Neural progenitor cell (in vitro differentiated cells): ENCODE measurements at places on chromosomes 5 and 9. TPM values are rescaled to one million over a fixed set of nuclear protein-coding genes. Genes with fewer than 3 reads are reported as not detected.

ZDHHC21 gene
- 14.4 and 22.5 TPM in 2 replicates for total RNA-seq

- no peaks in the 10 kb centered on the region for H3K27me3 ChIP-seq
- H3K36me3 ChIP-seq = peaks cover 6% of the 10 kb centered on the region
- H3K4me3 ChIP-seq = no peak overlapping the region
- DNase-seq = no peak
- no peak overlapping the region for H3K27ac ChIP-seq
These were observed 29.3 kb upstream of the RPS23 start for GRCh38 chr5:82307451-82307850.

DNA sequence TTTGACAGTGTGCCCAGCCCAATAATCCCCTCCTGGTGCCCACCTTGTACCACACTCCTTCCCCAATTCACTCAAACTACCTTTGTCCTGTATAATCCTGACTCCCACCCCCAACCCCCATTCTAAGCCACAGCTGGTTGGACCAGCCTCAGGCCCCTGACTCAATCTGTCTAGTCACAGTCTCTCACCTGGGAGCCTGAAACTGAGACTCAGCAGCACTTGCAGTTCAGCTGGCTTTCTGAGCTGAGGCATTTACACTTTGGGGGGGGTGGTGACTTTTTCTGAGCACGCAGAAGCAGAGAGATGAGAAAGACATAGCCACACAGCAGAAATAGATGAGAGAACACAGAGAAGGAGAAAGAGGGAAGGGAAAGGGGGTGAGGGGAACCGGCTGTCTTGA is 247.3 kb downstream of the MAN2A1 start:
- no peak overlapping the region for H3K4me3 ChIP-seq
- no peak for DNase-seq
- H3K27ac ChIP-seq = no peak overlapping the region
- peaks cover 5% of the 10 kb centered on the region for H3K4me1 ChIP-seq

ZNF462 gene
- total RNA-seq = 81.8 and 93.4 TPM in 2 replicates

FBXO10 gene
- 13.4 and 28.2 TPM in 2 replicates for total RNA-seq

- H3K4me3 ChIP-seq = no peak overlapping the region
- DNase-seq = no peak
- H3K4me1 ChIP-seq = peaks cover under 1% of the 10 kb centered on the region
- no peak overlapping the region for H3K27ac ChIP-seq
These were observed 22.6 kb upstream of the MEGF9 start for GRCh38 chr9:120736881-120737280.

WWC1 gene
- 6.3 and 6.7 TPM in 2 replicates for total RNA-seq

SLCO6A1 gene
- total RNA-seq = 0.51 and 2.1 TPM in 2 replicates

DNA sequence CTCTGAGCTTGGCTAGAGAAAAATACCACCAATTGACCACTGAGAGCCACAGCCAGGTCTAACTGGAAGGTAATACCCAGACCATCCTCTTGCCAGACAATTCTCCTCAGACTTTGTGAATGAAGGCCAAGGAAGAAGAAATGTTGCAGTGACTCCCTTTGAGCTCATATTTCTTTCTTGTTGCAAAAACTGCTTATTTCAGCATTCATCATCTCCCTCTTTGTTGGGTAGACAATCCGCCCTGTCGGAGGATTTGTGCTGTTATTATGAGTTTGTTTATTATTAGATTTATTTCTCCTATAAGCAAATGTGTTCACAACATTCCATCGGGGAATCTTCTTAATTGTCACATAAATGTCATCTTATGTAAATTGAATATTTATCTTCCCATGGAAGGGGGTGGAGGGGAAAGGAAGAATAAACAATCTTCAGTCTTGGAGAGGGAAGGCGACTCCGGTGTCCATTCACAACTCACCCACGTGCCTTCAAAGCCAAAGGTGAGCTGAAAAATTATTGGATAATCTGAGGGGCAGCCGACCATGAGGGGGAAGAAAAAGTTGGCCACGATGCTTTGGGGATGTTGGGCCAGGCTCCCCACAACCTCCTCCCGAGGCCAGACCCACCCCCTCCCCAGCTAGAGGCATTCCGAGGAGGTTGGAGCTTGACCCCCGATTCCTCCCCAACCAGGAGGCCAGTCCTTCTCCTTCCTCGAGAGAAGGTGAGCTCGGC is 1.8 kb upstream of the JADE2 start:
- no peak for DNase-seq
- no peaks in the 10 kb centered on the region for H3K36me3 ChIP-seq
- peaks cover 60% of the 10 kb centered on the region for H3K27me3 ChIP-seq
- H3K4me3 ChIP-seq = peak overlapping the region; percentile 67
- H3K27ac ChIP-seq = no peak overlapping the region
- peaks cover 15% of the 10 kb centered on the region for H3K4me1 ChIP-seq

F2R gene
- 48.5 and 53.8 TPM in 2 replicates for total RNA-seq

DNA sequence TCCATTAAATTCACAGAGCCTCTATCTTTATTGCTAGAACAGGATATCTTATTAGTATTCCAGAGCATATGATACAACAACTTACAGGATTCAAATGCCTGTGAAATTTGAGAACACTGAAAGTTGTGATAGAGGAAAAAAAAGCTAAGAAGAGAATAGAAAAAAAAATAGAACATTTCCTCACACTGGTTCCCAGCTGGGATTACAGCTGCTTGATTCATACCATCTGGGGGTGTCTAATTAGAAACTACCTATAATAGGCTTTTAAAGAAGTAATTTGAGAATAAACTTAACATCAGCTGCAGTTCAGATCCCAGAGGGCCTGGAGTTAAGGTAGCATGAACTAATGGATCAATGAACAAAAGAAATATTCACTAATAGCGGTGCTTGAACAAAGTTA is 922.0 kb downstream of the CDH12 start:
- H3K27ac ChIP-seq = no peak overlapping the region
- H3K4me1 ChIP-seq = no peaks in the 10 kb centered on the region
- H3K36me3 ChIP-seq = no peaks in the 10 kb centered on the region

DNA sequence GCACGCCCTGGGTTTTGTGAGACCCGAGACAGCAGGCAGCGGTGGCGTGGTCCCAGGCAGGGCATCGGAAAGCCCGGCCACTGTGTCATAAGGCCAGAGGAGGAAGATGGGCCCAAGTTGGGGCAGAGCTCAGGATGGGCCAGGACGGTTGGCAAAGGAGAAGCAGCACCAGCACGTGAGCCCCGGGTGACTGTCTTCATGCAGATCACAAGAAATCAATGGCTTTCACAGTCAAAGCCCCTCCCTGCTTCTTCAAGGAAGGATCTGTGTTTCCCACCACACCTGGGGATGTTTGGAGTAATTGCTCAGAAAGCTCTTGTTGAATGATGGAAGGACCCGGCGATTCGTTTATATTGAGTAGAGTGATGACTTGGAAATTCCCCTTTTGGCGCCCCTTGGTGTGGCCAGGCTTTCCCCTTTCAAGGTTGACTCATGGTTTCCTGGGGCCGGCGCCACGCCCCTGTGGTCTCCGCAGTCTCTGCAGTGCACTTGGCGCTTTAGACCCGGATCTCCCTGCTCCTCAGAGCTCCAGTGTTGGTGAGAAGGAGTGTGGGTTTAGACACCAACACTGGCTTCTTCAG is 52.1 kb downstream of the IL31RA start:
- no peak overlapping the region for H3K27ac ChIP-seq
- no peak overlapping the region for H3K4me3 ChIP-seq
- H3K36me3 ChIP-seq = no peaks in the 10 kb centered on the region
- H3K27me3 ChIP-seq = no peaks in the 10 kb centered on the region
- no peak for DNase-seq
- no peaks in the 10 kb centered on the region for H3K4me1 ChIP-seq

MORN5 gene
- 1.7 and 3.7 TPM in 2 replicates for total RNA-seq

DNA sequence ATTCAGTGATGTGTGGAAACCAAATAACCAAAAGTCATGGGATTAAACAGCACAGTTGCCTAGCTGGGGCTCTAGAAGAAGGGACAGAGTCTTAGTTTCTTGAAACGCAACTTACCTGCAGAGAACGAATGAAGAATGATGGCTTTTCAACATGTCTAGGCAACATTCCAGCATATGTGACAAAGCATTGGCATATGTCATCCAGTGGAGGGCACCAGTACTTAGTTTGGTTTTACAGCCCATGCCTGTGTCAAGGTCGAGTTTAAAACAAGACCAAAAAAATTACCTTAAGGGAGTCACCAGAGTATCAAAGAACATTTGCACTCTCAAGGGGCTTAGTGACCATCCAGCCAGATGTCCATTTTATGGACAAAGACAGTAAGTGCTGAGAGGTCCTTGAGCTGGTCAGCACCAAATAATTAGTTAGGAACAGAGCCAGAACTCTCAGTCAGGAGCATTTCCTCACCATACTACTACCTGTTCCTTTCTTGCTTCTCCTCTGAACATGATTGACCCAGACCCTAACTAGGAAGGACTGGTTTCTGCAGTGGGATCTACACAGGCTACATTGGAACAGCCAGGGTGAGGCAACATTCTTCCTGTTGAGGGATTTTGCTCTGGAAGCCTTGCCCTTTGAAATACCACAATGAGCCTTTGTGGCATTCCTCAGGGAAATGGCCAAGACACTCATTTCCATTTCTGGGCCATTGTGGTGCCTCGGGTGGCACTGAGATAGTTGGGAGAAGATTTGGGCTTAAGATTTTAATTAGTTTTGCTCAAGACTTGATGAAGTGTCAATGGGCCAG is 75.4 kb upstream of the ANKH start:
- no peak overlapping the region for H3K27ac ChIP-seq
- H3K4me1 ChIP-seq = peaks cover 5% of the 10 kb centered on the region
- no peaks in the 10 kb centered on the region for H3K36me3 ChIP-seq
- no peaks in the 10 kb centered on the region for H3K27me3 ChIP-seq
- DNase-seq = peak; percentile 28

DNA sequence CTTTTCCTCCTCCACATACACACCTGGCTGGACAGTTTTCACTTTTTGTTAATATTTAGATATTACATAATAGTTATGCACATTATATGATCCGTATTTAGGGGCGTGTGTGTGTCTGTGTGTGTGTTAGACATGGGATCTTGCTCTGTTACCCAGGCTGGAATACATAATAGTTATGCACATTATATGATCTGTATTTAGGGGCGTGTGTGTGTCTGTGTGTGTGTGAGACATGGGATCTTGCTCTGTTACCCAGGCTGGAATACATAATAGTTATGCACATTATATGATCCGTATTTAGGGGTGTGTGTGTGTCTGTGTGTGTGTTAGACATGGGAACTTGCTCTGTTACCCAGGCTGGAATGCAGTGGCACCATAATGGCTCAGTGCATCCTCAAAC is 199.0 kb upstream of the OTULINL start:
- peaks cover 19% of the 10 kb centered on the region for H3K4me1 ChIP-seq
- H3K4me3 ChIP-seq = no peak overlapping the region
- H3K27ac ChIP-seq = no peak overlapping the region
- H3K36me3 ChIP-seq = peaks cover 4% of the 10 kb centered on the region

DNA sequence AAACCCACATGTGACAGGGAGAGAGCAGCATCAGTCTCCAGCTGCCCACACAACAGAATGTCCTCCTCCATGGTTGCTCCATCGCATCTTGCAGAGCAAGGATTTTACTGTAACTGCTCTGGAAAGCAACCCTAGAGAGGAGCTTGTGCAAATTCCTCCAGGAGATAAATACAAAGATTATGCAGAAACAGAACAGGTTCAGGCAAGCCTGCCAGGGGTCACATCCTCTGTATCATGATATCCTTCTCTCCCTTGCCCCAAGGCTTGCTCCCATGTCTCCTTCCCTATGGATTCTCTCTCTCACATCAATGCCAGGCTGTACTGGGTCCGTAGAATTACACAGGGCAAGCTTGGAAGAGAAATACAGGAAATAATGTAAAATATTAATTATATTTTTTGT is 226.0 kb downstream of the MPDZ start:
- no peaks in the 10 kb centered on the region for H3K36me3 ChIP-seq
- no peak overlapping the region for H3K27ac ChIP-seq
- no peak for DNase-seq

SPARC gene
- 122 and 158 TPM in 2 replicates for total RNA-seq

TMEM174 gene
- total RNA-seq = not detected in 2 replicates

GRCh38 chr9:120875954-120876841 is 790 bp downstream of the PHF19 start:
- peaks cover 18% of the 10 kb centered on the region for H3K4me1 ChIP-seq
- no peak overlapping the region for H3K27ac ChIP-seq
- H3K4me3 ChIP-seq = peak overlapping the region; percentile 92
- DNase-seq = peak; percentile 70
- H3K27me3 ChIP-seq = peaks cover 17% of the 10 kb centered on the region

- peaks cover under 1% of the 10 kb centered on the region for H3K4me1 ChIP-seq
- no peak for DNase-seq
- no peaks in the 10 kb centered on the region for H3K36me3 ChIP-seq
- no peak overlapping the region for H3K4me3 ChIP-seq
- no peaks in the 10 kb centered on the region for H3K27me3 ChIP-seq
These were observed 36.2 kb upstream of the GZMA start for GRCh38 chr5:55066277-55066676.

FAM81B gene
- not detected in 2 replicates for total RNA-seq

SPATA31A3 gene
- not detected in 2 replicates for total RNA-seq

DNA sequence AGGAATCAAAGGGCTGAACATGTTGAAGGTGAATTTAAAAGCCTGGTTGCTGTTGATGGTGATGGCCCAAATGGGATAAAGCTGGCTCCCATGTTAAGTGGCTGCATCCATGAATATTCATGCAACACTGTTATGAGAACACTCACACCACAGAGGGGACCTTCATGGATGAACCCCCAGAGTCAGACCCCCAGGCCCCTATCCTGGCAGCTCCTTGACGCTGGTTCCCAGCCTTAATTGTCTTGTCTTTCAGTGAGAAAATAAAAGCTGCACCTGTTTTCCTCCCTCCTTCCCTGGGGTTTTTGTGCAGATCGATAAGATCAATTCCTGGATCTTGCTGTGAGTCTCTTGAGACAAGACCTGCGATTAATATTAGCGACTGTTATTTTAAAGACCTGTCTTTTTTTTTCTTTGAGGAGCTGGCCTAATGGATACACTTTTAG is 371.7 kb downstream of the ICE1 start:
- H3K27ac ChIP-seq = no peak overlapping the region
- H3K27me3 ChIP-seq = no peaks in the 10 kb centered on the region
- H3K4me1 ChIP-seq = peaks cover 15% of the 10 kb centered on the region
- no peak for DNase-seq
- H3K36me3 ChIP-seq = no peaks in the 10 kb centered on the region

ZNF366 gene
- total RNA-seq = not detected in 2 replicates

- H3K36me3 ChIP-seq = peaks cover 13% of the 10 kb centered on the region
- H3K4me1 ChIP-seq = no peaks in the 10 kb centered on the region
- H3K4me3 ChIP-seq = no peak overlapping the region
- no peak for DNase-seq
- H3K27me3 ChIP-seq = no peaks in the 10 kb centered on the region
These were observed 70.5 kb downstream of the ERMP1 start for GRCh38 chr9:5762421-5762820.

GRCh38 chr9:120894321-120895148 is 17.5 kb upstream of the PHF19 start:
- H3K27me3 ChIP-seq = peaks cover 19% of the 10 kb centered on the region
- H3K4me1 ChIP-seq = no peaks in the 10 kb centered on the region
- peak overlapping the region; percentile 24 for H3K4me3 ChIP-seq
- peak; percentile 63 for DNase-seq
- no peak overlapping the region for H3K27ac ChIP-seq

LCN1 gene
- total RNA-seq = not detected in 2 replicates

DNA sequence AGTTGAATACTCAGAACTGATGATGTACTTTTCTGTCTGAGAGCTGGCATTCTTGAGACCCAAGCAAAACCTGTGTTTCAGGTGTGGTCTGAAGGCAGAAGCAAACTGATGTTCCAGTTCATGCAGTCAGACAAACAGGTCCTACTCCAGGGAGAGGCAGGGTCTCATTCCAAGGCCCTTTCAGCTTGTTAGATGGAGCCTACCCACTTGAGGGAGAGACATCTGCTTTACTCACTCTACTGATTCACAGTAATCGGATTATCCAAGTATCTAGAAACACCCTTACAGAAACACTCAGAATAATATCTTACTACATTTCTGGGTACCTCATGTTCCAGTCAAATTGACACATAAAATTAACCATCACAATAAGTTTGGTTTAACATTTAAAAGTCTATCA is 207.8 kb downstream of the KDM4C start:
- no peaks in the 10 kb centered on the region for H3K27me3 ChIP-seq
- no peaks in the 10 kb centered on the region for H3K4me1 ChIP-seq
- no peak overlapping the region for H3K4me3 ChIP-seq
- H3K36me3 ChIP-seq = no peaks in the 10 kb centered on the region
